ENCODE measurements at places on chromosomes 2 and 18.
A peak's percentile ranks its signal among the peaks of the same experiment; 100 is the strongest.

- no peak for DNase-seq
Measured at GRCh38 chr2:47321411-47322031, 81.4 kb upstream of the MSH2 start.

DNA sequence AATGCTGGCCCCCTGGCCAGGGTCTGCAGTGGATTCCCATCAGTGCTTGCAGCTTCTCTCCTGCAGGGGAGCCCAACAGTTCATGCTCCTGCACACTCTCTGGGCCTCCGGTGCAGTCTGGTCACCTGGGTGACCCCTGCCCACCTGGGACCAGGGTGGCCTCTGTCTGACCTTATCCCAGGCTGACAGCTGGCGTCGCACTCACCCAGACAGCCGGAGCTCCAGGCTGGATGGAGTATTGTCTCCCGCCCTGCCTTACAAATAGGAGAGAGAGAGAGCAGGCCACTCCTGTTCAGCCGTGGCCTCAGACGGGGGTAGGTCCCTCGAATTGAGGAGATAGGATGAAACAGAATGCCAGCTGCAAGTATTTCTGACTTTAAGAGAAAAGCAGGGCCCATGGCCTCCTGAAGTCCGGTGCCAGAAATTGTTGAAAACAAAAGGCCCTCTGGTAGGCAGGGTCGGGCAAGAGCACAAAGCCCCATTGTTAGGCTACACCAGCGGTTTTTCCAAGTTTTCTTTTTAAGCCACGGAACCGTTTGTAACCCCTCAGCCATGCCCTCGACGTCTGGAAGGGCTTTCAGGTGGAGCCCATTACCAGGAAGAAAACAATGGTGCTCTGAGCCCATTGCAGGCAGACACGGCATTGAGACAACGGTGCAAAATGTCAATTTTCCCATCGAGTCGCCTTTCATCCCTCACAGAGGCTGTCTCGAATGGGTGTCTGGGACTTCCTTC, 258.4 kb downstream of the BCL11A start:
- DNase-seq: no peak

- DNase-seq: peak; percentile 65
Measured at GRCh38 chr2:225270861-225271260, 128.6 kb upstream of the NYAP2 start.

DNA sequence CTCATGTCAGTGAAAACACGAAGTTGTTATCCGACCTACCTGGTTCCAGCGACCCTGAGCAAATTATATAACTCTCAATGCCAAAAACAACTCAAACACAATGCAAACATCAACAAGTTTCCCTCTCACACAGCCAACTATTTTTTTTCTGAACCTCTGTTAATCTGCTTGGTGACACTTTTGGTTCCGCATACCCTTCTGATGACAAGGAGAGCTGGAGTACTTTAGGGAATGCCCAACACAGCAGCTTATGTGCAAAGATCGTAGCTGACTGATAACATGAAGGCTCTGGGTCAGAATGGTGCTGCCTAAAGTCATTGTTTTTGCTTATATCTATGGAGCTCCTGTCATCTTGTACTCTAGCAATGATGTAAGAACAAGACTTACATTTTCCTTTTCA, 72.7 kb upstream of the CCDC68 start:
- no peak for DNase-seq

DNA sequence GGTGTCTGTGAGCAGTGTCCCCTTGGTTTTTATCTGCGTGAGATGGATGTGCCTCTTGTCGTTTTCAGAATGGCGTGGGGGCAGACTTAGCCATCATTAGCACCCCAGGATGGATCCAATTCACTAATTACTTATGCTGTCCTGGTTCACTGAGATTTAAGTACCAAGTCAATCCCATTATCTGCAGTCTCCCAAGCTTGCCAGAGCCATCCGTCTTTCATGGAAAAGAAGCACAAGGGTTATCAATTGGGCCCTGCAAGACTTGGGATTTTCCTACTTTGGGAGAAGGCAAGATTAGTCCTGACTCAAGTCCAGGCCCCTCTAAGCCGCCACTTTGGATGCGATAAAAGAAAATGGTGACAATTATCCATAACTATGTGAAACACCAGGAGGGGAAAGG, 404.0 kb downstream of the TMEM182 start:
- DNase-seq: no peak

- DNase-seq: no peak
Measured at GRCh38 chr18:49494660-49495059, 7.6 kb upstream of the C18orf32 start.

DNA sequence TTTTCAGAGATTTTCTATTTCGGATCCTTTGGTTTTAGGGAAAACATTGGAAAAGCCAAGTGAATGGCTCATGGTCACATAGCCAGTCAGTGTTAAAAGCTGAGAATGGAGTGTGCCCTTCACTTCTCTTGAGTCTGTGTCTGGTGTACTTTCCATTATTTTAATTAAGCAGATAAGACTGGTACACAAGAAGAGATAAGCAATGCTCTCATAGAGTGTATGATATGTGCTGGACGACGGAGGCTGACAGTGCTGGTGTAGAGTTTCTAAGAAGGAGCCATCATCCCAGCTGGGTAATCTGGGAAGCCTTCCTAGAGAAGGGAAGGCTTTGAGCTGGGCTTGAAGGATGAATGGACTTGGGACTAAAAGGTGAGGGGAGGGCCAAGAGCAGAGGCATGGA, 93.3 kb downstream of the SPTBN1 start:
- no peak for DNase-seq

DNA sequence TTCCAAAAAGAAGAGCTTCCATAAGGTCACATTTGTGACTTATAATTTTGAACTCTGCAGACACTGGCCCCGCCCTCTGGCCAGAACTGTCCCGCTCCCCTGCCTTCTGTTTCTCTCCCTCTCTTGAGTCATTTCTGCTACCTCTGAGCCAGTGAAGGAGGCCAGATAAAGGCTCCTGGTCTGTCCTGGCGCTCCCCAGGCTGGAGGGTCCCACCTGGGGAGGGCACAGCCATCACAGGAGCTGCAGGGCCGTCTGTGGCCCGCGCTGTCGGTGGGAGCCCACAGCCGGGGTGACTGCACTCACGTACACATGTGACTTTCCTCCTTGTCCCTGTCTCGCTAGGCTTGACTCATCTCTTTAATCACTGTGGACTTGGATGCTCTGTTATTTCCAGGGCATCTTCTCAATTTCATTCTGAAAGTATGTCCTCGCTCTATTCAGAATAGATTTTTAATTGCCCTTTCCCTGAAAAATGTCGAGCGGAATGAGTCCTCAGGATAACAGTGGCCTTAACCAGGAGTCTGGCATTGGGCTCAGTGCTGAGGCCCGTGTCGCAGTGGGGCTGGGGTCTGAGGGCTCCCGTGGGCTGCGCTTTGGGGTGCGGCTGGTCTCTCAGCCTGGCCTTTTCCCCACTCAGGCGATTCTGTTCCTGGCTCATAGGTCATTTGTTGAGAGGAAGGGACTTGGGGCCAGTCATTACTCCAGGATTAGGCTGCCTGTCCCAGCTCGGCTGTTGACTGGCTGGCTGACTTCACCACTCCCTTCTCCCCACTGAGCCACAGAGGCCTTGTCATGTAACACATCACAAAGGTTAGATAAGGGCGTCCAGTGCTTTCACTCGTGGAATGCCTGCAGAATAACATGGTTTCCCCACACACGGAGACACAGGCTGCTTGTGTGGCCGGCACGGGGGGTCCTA, 34.5 kb downstream of the KLHL29 start:
- DNase-seq: no peak

DNA sequence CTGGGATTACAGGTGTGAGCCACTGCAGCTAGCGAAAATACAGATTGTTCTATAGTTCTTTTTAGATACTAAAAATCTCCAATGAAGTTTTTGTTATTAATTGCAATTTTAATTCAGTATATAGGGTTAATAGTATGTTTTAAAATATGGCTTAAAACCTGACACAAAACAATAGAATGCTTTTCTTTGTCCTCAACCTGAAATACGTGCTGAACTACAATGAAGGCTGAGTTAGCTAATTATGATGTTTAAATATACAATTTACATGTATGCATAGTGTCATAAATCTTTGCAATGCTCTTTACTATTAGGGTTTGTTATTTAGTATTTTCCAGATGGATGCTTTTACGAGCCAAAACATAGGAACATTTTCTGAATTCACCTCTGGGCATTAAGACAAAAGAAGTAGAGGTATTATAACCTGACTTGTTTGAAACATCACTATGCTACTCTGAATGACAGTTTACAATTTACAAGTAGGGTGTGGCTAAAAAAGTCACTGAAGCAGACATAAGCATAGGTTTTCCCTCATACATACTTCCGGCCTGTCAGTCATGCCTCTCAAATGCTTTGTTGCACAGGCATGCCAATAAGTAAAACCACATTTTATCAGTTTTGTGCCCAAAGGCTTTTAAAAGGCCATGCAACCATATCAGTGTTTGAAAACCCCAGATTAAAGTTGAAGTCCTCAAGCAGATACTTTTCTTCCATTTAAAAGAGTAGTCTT, 168.3 kb downstream of the OTX1 start:
- no peak for DNase-seq

DNA sequence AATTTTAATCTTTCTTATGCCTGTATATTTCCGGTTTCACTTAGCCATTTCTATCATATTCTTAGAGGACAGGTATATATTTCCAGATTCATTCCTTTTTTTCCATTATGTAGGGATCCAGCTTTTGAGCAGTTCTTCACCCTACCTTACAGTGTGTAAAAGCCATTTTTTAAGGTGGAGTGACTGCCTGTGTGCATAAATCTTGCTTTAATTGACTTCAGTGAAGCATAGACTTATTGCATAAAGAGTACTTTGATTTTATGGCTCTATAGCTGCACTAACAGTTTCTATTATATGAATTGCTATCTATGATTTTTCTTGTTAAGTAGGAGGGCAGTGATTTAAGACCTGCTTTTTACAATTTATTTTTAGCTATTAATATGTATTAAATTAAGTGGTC, 132.6 kb downstream of the NYAP2 start:
- DNase-seq: no peak

GRCh38 chr2:200781616-200782015, 30.1 kb upstream of the BZW1 start:
- DNase-seq: no peak

DNA sequence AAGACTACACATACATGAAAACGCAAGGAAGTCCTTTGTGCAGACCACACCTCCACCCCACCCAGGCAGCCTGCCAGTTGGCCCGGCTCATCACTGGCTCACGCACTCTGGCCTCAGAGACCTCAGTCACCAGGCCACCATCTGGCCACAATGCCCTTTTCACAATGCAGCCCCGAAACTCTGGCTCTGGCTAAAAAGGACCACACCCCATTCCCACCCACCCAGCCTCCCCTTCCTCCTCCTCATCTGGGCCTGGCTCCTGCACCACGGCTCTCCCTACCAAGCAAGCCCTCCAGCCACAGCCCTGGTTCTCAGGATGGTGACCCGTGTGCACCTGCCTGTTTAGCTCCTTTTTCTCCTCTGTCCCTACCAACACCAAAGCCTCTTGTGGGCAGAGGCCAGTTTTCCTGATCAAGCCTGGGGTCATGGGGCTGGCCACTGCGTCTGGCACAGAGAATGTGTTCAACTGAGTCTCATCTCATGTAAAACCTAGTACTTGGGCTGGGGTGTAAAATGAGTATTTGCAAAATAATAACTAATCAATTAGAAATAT, 7.4 kb downstream of the HDAC4 start:
- DNase-seq: no peak

DNA sequence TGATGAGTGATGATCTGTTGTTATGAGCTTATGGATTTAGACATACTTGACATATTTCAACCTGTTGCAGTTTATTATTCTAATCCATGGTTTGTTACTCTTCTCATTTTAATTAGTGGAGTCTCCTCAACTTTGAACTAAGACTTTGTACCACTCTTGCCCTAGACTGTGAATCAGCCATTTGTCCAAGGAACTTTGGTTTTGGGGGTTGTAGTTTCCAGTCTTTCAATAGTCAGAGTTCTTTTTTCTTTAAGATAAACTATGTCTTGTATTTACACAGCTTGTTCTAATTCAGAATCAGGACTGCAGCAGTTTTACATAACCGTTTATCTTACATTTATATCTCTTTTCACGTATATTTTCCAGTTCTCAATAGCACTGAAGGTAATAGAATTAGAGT, 133.6 kb downstream of the GULP1 start:
- no peak for DNase-seq

GRCh38 chr2:119871725-119872124, 112.0 kb downstream of the PTPN4 start:
- no peak for DNase-seq

DNA sequence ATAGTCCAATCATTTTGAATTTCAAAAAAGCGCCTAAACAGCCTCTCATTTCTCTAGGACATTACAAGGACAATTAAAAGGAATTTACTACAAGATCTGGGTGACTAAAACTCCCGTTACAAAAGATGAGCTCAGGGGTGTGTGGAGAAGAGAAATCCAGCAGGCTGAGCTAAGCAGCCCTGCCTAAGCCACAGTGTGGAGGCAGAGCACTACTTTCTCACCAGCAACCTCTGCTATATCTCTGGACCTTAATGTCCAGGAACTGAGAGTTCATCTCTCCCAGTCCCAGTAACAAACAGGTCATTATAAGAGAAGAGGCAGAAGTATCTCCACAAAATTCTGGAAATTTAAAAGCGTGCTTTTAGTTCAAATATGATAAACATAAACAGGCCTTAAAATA, 18.9 kb upstream of the ANKRD62 start:
- DNase-seq: no peak

DNA sequence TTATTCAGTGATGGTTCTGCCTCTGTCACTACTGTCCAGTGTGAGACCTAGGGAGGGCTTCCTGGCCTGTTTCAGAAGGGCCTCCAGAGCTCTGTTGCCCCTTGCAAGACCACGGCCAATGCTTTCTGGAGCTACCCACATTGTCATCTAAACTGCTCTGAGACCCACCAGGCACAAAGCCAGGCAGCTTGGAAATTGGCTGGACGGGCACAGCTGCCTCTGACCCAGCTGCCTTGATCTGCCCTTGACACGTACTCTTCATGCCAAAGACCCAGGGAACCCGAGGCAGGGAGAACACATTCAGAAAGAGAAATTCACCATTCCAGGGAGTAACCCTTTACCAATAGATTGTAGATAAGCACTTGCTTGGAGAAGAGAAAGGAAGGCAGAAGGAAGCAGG, 183.7 kb upstream of the SIX2 start:
- DNase-seq: no peak

DNA sequence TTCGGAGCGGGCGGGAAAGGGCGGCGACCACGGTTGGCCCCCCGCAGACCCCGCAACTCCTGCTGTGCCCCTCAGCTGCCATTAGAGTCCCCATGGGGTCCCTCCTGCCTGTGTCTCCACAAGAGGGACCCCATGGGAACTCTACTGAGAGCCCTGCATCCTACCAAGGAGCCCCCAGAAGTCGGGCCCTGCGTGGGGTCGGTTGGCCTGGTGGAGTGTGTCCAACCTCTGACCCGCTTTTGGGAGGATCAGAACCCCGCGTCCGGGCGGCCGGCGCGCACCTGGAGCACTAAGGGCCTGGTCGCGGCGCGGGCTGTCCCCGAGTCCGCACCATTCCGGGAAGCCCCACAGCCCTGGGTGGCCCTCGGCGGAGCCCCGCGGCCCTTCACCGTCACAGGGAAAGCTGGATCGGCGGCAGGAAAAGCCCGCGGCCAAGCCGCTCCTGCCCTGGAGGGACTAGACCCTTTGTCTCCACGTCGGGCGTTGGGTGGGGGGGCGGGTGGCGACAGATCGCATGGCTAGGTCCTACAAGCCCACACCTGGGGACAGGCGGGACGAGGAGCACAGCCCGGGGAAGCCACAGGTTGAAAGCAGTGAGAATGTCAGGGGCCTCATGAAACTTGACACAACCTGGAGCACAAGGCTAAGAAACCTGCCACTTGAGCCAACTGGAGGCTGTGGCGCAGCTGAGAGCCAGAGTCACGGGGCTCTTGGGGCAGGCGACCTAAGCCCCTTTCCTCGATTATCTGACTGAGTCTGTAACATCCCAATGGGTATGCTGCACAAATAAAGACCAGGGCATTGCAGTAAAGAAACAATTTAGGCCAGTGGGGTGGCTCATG, 11.2 kb upstream of the CXXC1 start:
- no peak for DNase-seq

- peak; percentile 63 for DNase-seq
Measured at GRCh38 chr2:6877402-6878304, at the start of gene RSAD2. TSS of gene RSAD2 (plus strand) at chr2:6877777. CDS start at chr2:6877801, 24 bp downstream.

All from NCI-H2029 (cell line).